Mucosa of descending colon (tissue), 3 donors: ENCODE measurements at places on chromosomes 1 and 21. TPM values are rescaled to one million over a fixed set of nuclear protein-coding genes. Genes with fewer than 3 reads are reported as not detected.

DNA sequence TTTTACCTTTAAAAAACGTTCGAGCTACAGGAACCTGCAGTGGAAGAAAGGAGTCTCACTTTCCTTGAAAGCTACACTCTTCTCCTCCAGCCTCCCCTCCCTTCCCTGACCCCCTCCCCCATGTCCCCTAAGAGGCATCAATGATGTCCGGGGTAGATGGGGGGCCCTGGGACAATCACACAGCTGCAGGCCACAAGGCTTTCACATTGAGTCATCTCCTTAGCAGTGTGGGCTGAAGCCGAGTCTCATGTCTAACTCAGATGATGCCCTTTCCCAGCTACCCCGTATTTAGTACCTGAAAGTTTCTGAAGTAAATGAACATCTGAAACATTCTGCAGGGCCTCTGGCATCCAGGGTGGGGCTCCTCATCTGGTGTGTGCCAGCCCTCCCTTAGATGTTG, 6.3 kb upstream of the GPR25 start:
- DNase-seq: no peak

The NOTCH2 gene
- total RNA-seq: 60.8 TPM

- DNase-seq: no peak
These were observed 452.6 kb downstream of the PTBP2 start for GRCh38 chr1:97174039-97174704.

DNA sequence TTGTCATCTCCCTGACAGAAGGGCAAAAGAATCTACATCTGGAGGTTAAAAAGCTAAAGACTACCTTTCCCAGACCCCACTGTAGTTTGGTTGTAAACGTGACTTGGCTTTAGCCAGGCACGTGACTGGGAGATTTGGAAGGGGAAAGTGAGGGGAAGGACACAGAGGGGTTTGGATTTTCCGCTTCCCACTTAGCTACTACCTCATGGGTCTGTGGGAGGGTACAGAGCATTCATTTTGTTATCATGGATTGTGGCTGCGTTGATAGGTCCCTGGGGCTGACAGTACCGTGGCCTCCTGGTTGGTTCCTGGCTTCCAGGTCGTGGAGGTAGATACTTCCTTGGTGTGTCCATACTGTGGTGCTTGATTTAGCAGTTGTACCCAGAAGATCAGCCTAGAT, 2.6 kb downstream of the CHD1L start:
- no peak for DNase-seq

DNA sequence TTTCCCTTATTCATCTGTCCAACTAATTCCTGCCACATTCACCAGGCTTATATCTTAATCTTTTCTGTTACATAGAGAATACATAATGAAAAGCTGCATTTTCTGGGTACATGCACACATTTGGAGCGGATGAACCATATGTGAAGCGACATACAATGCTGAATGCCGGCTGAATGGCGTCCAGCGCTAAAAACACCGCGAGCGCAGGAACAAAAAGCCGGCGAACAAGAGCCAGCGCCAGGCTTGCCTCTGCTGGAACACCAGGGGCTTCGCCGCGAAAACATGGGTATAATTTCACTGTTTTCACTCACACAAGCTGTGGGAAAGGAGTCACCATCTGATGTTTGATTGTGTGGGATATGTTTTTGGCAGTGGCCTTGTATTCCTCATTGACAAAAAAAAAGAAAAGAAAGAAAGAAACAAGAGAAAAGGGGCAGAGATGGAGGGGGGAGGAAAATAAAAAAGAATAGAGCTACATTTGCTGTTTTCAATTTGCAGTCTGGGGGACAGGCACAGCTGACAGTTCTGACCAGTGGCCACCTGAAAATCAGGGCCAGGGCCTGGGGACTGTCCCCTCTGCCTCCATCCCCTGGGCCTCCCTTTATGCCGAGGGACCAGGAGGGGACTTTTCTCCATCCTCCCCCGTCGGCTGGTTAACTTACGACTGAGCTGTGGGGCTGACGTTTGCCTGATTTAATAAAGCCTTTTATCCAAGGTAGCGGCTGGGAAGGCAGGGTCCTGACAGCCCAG, 70.2 kb upstream of the OLIG2 start:
- DNase-seq: no peak

DNA sequence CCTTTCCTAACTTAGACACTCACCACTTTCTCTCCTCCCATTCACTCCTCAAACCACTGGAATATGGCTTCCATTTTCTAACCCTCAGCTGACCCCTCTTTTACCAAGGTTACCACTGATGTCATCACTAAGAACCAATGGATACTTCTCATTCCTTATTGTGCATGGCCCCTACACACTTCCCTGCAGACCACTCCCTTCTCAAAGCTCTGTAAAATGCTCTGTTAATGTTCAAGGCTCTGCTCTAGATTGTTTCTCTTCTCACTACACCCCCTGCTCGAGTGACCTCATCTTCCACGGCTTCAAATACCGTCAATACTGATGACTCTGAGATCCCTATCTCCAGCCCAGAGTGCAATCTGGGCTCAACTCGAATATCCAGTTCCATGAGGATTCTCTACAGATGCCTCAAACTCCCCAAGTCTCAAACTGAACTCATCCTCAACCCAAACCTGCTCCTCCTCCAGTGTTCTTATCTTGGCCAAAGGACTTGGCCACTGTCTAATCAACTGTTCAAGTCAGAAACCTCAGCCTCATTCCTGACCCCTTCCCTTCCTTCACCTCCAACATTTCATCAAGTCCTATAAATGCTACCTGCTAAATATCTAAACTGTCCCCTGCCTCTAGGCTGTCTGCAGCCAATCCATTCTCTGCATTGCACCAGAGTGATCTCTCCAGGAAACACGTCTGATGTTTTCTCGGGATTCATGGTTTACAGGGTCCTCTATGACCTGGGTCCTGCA, 41.3 kb upstream of the BMP8B start:
- no peak for DNase-seq

The AGL gene
- total RNA-seq: 28.2 TPM

The CSF3R gene
- total RNA-seq: 7.7 TPM

- DNase-seq: peak; percentile 75
These were observed 24.2 kb upstream of the NPPB start for GRCh38 chr1:11882814-11883538.

The TRPM2 gene
- 1.5 TPM for total RNA-seq

- no peak for DNase-seq
These were observed 9.3 kb upstream of the SSBP3 start for GRCh38 chr1:54415533-54415932.

The PANK4 gene
- 44.7 TPM for total RNA-seq

DNA sequence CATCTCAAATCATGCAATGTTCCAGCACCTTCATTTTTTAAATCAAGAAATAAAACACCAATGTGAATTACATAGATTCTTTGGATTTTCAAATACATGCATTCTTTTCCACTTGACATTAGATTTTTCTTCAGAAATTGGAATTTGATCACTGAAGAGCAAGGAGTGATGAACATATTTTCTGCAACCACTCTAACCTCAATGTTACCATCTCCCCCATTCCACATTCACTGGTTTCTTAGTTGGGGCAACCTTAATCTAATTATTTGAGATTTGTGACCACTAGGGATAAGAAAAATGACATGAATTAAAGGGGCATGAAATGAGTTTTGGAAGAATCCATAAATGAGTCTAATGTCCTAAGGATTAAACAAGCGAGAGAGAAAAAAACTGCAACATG, 168.7 kb upstream of the NR5A2 start:
- DNase-seq: no peak

The PTGS2 gene
- 0.75 TPM for total RNA-seq

The PGLYRP4 gene
- not detected for total RNA-seq

The ESPN gene
- total RNA-seq: 124 TPM

GRCh38 chr21:34824314-34824713, 155.5 kb downstream of the CLIC6 start:
- DNase-seq: no peak
